ENCODE measurements at places on chromosomes 11 and 22.

DNA sequence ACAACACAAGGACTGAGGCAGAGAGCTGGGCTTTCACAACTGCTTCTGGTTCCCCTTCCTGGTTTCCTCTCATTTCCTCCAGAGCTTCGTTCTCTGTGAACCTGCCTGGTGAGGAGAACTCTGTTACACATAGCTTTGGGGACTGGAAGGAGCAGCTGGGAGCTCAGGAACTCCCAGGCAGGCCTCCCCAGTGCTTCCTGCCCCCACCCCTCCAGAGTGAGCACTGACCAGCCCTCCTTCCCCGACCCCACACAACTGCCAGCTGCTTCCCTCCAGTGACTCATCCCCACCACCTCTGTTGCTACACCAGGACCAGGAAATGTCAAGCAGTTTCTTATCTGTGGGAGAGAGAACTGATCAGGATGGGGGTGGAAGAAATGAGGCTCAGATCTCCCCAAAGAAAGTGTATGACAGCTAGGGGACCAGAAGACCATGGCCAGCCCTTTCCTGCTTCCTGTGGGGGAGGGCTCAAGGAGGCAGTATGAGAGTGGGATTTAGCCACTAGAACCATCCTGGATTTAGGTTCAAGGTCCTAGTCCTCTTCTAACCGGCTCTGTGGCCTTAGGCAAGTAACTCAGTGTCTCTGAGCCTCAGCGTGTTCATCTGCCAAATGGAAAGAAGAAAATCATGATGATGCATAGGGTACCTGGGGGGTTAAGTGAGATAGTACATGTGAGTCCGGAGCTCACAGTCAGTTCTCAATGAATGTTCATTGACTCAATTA is 4.5 kb upstream of the TP53I11 start:
- no peak for DNase-seq

GRCh38 chr11:8593935-8594909 is at the start of gene STK33:
Gene STK33 (minus strand): TSS chr11:8594228. CDS start chr11:8474905, 119,323 bp downstream.
- DNase-seq, result peak; percentile 92

GRCh38 chr11:122852796-122853160 is 14.5 kb downstream of the CRTAM start:
- DNase-seq, result no peak

- no peak for DNase-seq
Measured at GRCh38 chr11:129696309-129696989, 119.2 kb upstream of the TMEM45B start.

DNA sequence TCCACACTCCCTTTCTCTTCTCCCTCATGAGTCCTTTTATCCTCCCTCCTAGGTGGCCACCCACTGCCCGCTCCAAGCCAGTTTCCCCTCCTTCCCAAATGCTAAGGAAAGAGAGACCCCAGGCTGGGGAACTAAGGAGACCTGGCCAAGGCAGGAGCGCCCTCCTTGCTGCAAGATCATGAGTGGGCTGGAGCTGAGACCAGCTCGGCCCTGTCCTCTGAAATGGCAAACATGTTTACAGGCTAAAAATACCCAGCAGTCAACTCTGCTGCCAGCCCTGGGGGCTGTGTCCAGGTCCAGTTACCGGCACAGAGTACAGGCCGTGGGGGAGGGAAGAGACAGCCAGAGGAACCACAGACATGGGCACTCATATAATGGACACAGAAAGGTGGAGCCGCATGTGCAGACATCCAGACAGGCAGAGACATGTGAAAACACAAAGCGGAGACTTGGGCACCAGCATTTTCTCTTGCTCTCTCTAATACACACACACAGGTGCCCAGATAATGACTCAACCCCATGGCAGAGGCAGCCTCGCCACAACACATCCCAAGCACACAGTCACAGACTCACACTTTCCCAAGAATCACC is 1.2 kb upstream of the AHNAK start:
- no peak for DNase-seq

DNA sequence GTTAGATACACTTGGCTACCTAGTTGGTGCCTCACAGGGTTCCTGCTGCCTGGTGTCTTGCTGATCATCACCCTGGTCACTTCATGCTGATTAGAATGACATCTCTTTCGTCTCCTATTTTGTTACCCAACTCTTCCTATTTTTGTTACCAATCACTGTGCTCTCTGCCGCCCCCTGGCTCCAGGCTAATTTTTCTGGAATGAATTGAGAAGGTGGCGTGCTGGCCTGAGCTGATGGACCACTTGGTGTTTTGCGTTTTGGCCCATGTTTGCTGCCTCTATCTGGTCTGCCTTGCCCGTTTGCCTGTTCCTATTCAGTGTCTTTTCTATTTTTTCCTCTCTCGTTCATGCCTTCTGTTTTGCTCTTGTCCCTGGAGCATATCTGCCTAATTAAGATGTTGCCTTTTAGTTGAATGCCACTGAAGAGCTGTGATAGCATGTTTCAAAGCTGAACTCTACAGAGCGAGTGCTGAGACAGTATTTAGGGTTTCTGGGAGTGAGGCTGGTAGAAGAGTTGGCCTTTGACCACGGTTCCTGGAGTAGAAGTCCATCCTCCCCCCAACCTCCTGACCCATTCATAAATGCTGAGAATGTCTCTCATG is 5.9 kb upstream of the ATF4 start:
- DNase-seq, result peak; percentile 53

- DNase-seq, result no peak
Measured at GRCh38 chr11:69465236-69466000, 16.0 kb upstream of the LINC01488 start.

GRCh38 chr11:47917599-47918369 is 62.6 kb upstream of the PTPRJ start:
- DNase-seq, result no peak

GRCh38 chr11:106424111-106424510 is 346.6 kb downstream of the AASDHPPT start:
- no peak for DNase-seq

- DNase-seq, result no peak
Measured at GRCh38 chr22:43391306-43391705, 20.5 kb upstream of the MPPED1 start.

DNA sequence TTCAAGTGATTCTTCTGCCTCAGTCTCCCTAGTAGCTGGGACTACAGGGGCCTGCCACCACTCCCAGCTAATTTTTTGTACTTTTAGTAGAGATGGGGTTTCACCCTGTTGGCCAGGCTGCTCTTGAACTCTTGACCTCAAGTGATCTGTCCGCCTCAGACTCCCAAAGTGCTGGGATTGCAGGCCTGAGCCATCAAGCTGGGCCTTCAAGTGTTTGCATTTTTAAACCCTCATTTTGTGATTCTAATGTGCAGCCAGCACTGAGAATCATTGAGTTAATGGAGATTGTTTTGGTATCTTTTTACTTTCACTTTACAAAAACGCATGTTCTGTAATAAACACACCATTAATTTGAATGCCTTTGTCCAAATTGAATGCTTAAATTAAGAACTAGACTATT is 3.4 kb downstream of the TYR start:
- DNase-seq, result no peak

DNA sequence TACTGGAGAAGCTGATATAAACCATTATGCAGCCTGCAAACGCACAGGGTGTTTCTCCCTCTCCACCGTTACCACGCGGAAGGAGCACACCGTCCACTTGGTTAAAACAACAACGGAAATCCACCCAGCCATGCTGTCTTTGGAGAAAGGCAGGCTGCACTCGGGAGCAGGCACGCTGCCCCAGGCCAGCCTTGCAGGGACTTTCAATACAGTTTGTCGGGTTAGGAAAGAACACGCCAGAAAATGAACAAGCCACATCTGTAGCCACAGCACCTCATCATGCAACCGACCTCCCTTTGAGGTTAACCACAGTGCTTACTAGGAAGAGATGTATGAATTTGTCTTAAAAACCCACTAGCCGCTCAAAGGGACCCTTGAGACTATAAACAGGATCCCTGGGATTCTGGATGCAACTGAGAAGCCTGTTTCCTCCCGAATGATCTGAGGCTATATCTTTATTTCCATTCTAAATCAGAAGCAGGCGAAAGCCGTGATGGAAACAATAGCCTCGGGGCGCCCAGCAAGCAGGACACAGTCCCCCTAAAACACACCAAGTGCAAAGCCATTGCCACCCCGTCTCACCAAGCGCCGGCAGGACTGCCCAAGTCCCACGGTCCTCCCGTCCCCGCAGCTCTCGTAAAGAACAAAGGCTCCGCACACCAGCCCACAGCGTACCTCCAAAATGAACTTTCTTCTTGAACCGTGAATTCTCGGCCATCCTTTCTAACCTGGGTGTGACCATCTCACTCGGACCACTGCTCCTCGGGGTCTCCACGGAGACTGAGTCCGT is 318.9 kb downstream of the CTTN start:
- DNase-seq, result no peak

GRCh38 chr22:20110359-20110985 is 5.4 kb upstream of the RANBP1 start:
- no peak for DNase-seq

- no peak for DNase-seq
Measured at GRCh38 chr11:62540804-62541701, 5.6 kb downstream of the AHNAK start.

GRCh38 chr11:64687204-64687603 is 35.8 kb downstream of the NRXN2 start:
- DNase-seq, result no peak

DNA sequence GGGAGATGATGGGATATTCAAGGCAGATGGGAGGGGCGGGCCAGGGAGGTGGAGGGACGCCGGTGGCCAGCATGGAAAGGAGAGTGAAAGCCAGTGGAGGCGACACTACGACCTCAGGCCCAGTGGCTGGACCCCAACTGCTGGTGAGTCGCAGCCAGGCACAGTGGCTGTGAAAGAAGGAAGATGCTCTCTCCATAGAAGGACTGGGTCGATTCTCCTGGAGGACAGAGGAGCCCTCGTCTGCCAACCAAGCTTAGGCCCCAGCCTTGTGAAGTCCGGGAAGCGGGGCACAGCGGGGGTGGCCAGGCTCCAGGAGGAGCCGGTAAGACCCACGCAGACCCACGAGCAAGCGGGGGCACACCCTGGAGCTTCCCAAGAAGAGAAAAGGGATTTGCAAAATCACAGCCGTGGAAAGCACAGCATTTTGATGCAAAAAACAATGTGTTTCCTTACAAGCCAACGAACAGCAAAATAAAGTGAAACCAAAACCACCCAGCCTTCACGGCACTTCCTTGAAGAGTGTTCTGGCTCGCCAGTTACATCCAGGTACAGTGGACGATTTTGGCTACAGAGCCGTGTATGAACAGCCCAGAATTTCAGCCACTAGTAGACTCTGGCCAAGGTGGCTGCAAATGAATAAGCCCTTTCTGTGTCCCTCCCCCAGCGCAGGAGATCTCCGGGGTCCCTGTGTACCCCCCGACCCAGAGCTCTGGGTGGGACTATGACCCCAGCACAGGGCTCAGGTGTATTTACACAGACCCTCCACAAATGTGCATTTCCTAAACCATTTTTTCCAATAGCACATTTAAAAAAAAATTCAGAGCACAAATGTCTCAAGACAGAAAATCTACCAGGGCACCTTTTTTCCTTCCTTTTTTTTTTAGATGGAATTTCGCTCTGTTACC is 96.9 kb downstream of the TRMU start:
- no peak for DNase-seq

GRCh38 chr11:65896034-65896999 is 3.9 kb downstream of the FOSL1 start:
- no peak for DNase-seq

DNA sequence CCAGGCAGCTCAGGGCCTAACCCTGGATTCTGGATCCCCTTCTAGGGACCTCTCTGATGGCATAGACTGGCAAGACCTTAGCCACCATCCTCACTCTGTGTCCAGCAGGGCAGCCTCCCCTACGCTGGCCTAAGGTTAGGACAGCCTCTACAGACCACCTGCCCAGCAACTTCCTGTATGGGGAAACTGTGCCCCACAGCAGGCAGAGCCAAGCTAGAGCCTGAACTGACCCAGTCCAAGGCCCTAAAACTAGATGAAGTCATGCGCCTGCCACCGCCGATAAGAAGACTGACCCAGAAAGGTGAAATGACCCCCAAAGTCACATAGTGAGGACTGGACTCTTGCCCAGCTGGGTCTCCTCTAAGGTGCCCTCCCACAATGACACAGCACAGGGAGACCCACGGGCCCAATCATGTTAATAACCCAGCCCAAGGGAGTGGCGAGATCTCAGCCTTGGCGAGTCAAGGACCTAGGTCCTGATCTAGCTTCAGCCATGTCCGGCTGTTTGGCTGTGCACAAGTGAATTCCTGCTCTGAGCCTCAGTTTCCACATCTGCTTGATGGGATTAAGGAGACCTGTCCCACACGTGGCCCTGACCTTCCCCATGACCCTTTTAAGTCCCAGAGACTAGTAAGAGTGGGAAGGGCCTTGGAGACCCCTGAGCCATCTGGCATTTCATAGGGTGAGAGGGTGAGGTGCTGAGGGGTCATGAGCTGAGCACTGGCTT is 17.6 kb downstream of the STARD10 start:
- no peak for DNase-seq

GRCh38 chr22:45883811-45884170 is 93.2 kb downstream of the WNT7B start:
- DNase-seq, result no peak

DNA sequence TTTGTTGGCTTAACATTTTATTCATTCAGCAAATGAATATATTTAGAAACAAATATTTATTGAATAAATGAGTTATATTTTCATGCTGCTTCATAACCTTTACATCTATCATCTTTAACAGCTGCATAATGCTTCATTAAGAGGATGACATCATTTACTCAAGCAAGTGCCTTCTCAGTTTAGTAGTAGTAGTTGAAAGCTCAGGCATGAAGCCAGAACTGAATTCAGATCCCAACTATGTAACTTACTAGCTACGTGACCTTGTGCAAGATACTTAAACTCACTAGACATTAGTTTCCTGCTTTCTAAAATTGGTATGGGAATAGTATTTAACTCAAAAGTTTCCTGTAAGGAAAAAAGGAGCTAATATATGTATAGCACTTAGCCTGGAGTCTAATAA is 90.3 kb downstream of the TMPRSS5 start:
- DNase-seq, result no peak

DNA sequence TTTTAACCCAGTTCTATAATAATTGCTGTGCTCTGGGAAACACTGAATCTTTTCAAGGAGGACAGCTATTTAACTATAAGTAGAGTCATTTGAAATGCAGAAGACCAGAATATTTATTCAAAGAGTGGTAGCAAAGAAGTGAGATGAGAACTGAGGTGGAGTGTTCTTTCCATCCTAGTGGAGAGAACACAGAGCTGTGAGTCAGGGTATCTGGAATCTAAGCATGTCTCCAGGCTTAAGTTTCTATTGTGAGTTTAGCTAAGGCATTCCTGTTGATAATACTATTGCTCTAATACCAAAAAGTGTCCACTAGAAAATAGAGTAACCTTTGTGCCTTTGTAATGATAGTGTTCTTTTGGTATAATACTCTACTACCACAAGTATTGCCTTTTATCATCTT is 32.4 kb downstream of the JAM3 start:
- DNase-seq, result no peak

Measured in retina (tissue), 1 donor.